ENCODE measurements at places on chromosomes 2 and 18.

- no peak for DNase-seq
Measured at GRCh38 chr18:79406708-79407107, 11.0 kb downstream of the NFATC1 start.

- no peak for DNase-seq
Measured at GRCh38 chr2:238424313-238424700, 2.4 kb upstream of the ASB1 start.

DNA sequence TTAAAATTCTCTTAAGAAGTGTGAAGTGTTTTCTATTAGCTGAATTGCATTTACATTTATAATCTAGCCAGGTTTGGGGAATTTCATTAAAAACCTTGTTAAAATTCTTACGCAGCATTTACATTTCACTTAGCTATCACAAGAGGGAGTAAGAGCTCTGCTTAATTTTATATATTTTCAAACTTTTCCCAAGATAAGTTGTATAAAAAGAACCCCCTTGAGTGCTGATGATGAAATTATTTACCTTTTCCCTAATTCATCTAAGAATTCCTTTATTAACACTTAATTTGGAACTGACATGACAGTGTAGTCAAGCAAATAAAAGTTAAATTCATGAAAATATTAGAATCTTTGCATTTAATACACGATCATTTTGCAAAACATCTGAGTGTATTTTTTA lies 54.2 kb upstream of the ZSWIM2 start:
- no peak for DNase-seq

DNA sequence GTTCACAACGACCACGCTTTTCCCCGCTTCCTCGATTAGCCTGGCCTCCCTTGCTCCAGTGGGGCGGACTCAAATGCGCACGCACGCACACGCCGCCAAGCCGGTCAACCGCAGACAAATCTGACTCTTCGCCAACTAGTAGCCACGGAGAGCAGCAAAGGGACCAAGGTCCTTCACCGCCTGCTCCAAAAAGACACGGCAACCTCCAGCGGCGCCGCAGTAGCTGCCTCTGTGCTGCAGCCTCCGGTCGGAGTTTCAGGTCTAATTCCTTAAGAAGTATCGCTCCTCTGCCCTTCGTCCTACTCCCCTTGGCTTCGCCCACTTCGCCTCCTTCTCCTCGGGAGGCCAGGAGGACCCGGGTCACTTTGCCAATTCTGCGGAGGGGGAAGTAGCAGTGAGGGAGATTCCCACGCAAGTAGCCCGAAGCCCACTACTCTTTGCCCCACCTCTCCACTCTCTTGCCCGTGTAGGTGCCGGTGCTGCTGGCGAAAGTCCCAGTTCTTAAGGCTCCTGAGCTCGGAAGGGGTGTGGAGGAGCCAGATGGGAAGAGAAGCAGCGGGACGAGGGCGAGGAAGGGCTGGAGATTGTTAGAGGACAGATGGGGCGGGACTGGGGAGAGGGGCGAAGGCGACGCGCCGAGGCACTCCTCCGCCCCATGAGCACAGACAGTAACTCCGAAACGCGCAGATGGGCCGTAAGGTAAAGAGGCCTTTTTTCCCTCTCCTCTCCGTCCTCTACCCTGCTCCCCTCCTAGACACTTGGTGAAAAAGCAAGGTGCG lies 615 bp downstream of the AKAIN1 start:
- no peak for DNase-seq

- DNase-seq: no peak
Measured at GRCh38 chr2:188580738-188581137, 289.1 kb downstream of the GULP1 start.

Measured in MV-4-11 (cell line).